ENCODE measurements at places on chromosomes 4 and X. TPM values are rescaled to one million over a fixed set of nuclear protein-coding genes. Genes with fewer than 3 reads are reported as not detected.
A peak's percentile ranks its signal among the peaks of the same experiment; 100 is the strongest.

Gene UBL4A
- 53.3 TPM for total RNA-seq

GRCh38 chr4:175504318-175504717, 307.7 kb downstream of the GPM6A start:
- no peak for DNase-seq

- DNase-seq, result no peak
These were observed 75.6 kb upstream of the FAM9C start for GRCh38 chrX:13120017-13120416.

DNA sequence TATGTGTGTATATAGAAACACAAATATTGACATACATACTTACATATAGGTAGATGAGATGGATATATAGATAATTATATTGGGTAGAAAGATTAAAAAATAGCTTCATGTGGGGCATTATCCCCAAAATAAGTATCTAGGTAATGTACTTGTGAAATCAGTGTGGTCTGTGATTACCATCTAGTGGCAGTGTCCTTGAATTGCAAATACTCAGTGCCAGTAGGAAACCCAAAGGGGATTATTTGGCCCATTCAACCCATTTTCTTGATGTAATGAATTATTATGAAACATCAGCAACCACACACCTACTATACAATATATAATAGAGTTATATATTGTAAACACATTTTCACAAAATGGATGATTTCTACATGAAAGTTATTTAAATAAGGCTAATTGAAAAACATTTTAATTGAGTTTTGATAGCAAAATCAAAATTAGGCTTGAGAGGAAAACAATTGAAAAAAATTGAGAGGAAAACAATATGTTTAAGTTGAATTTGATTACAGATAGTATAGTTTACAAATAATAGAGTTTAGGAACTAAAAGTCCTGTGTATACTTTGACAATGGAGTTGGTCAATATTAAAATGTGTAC, 389.4 kb downstream of the GALNTL6 start:
- DNase-seq, result no peak

GRCh38 chr4:128832243-128832625, 22.7 kb downstream of the JADE1 start:
- DNase-seq, result no peak

- peak; percentile 81 for DNase-seq
These were observed 59.5 kb upstream of the NEIL3 start for GRCh38 chr4:177250056-177250696.

Data from activated CD4-positive, alpha-beta memory T cell treated with anti-CD3 and anti-CD28 coated beads for 36 hours (primary cell).